ENCODE measurements at places on chromosomes 1 and 21. TPM values are rescaled to one million over a fixed set of nuclear protein-coding genes. Genes with fewer than 3 reads are reported as not detected.

GRCh38 chr1:241464985-241465384 is 54.6 kb downstream of the FH start:
- ATAC-seq = no peak

Gene MYOC
- total RNA-seq = 0.20 TPM

DNA sequence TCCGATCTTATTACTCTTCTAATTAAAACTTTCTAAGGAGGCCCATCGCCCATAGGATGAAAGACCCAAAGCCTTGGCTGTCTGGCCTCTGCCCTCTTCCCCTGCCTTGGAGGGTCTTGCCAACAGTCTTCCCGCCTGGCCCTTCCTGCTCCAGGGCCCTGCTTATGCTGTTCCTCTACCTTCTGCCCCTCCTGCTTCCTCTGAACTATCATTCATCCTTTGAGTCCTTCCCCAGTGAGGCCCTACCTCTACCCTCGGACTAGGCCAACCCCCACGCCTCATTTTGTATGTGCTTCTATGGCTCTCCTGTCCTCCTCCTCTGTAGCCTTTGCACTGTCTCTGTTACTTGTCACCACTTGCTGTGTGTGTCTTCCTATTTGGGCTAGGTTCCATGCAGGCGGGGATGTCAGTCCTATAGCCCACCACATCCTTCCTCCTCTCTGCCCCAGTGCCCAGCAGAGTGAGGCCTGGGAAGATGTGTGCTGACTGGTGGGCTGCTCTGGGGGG is 5.4 kb downstream of the RUSC1 start:
- ATAC-seq = no peak

Gene DPT
- 0.56 TPM for total RNA-seq

Gene PIGP
- 16.6 TPM for total RNA-seq

DNA sequence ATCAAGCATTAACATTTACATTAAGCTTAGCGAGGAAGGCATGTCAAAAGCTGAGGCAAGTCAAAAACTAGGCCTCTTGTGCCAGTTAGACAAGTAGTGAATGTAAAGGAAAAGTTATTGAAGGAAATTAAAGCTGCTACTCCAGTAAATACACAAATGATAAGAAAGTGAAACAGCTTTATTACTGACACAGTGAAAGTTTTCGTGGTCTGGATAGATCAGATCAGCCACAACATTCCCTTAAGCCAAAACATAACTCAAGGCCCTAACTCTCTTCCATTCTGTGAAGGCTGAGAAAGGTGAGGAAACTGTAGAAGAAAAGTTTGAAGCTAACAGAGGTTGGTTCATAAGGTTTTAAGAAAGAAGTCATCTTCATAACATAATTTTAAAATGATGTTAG is 131.9 kb downstream of the VAV3 start:
- ATAC-seq = no peak

DNA sequence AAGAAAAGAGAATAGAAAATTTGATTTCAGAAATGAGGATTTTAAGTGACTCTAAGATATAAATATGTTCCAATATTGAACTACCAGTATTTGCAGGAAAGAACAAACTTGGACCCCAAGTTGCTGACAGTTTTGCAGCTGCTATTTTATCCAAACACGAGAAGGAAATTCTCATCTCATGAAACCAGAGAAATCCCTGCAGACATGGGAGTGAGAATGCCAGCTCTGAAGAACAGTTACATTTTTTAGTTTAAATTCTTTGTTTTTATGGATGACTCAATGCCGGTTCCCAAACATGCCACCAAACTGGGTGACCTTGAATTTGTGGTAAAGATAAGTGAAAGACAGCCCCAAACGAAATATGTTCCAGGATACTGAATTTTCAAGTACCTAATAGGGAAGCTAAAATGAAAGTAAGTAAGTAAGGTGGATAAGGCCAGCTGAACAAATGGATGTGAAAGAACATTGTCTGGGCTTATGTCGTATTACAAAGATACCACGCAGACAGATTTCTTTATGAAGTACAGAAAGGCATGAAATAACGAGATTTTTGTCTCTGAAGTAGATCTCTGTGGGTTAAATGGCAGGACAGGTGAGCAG is 19.9 kb downstream of the TLR5 start:
- no peak for ATAC-seq

All from esophagus mucosa (tissue), 1 donor.